Stimulated activated naive CD4-positive, alpha-beta T cell treated with Interleukin-2 at 50 U/mL for 16 hours (primary cell): ENCODE measurements at places on chromosomes 3 and 15.
A peak's percentile ranks its signal among the peaks of the same experiment; 100 is the strongest.

GRCh38 chr15:78616506-78616905, 4.3 kb downstream of the CHRNA3 start:
- no peak for DNase-seq

DNA sequence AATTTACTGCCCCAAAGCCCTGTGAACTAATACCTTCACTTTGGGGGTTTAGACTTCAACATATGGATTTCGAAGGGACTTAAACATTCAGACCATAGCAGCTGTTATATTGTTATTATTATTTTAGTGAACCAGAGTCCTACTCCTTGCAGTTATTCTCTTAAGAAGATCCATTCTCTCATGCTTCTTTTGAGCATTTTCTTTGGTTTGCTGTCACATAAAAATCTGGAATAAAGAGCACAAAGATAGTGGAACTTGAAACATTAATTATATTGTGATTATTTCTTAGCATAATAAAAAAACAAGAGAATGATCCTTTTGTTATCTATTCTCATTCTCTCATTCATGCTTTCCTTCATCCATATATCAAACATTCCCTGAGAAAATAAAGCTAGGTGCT, 166.4 kb upstream of the GBE1 start:
- no peak for DNase-seq

DNA sequence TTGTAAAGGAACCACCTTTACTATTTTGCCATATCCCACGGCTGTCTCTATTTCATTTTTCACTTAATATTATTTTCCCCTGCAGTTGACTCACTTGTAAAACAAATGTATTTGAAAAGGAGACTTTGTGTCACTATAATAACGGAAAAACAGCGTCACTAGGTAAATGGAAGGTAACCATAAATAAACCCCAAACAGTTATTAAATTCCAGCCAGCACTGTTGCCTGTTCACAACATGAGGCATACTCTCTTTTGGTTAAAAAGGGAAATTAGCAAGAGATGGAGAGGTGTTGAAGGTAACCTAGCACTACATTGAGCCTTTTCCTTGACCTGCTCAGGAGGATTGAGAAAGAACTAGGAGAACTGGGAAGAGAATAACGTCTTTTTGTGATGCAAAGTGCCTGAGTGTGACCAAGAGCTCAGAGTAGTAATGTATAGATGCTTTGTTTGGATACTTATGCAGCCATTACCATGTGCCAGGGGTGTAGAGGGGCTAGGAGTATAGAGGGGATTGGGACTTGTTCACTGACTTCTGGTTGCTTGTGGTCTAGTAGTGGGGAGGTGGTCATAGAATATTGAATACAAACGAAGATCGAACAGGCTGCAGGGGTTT, 19.6 kb downstream of the FLNB start:
- DNase-seq = no peak

- DNase-seq = no peak
These were observed 1.7 kb downstream of the HOMER2 start for GRCh38 chr15:82950746-82951370.

DNA sequence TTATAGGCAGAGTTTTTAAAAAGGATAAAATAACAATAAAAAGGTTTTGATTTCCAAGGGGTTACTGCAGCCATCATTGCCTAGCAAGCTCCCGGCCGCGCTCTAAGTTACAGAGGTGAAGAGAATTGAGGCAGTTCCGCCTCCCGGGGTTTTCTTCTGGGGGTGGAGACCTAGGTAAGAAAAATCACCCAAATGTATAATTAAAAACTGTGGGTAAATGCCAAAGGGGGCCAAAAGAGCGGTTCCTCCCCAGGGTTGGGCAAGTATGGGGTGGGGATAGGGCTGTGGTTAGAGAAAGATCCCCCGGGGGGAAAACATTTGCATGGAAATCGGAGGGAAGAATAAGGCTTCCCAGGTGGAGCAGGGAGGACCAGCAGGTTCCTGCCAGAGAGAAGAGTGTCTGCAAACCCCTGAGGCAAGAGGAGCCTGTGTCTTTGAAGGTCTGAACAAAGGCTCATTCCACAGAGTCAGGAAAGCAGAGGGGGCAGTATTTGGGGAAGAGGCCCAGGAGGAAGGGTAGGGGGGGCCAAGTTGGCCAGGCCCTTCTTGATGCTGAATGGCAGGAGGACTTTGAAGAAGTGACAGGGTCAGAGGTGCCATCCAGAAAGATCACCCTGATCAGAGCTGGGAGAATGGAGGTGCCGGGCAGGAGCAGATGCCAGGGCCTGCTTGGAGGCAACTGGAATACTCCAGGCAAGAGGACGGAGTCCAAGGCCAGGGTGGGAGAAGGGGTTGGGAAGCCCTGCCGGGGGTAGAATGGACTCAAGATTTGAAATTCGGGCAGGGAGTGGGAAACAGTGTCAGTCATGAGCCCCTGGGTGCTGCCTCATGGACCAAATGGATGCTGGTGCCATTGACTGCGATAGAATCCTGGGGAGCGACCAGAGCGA, 152.9 kb upstream of the RGMA start:
- no peak for DNase-seq

- no peak for DNase-seq
These were observed 48.1 kb downstream of the IQSEC1 start for GRCh38 chr3:13025090-13025489.

- DNase-seq = peak; percentile 24
These were observed 76.9 kb downstream of the RHCG start for GRCh38 chr15:89419370-89419984.

DNA sequence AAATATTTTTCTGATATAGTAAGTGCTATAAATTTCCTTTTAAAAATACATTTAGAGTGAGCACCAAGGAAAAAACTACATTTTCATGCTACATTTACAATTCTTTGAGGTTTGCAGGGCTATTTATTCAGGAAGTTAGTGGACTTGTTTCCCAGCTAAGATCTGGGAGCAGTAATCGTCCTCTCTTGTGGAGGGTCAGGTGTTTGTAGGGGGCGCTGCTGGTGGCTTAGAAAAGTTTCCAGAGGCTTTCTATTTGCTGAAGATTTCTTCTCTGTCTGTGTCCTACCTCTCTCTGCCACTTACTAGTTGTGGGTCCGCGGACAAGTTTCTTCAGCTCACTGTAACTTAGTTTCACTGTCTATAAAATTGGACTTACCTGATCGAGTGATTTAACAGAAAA, 163.9 kb downstream of the PEX5L start:
- no peak for DNase-seq

GRCh38 chr3:102905811-102906210, 471.0 kb downstream of the ZPLD1 start:
- no peak for DNase-seq

- DNase-seq = no peak
These were observed 609.2 kb upstream of the ZNF385D start for GRCh38 chr3:22360164-22360563.

GRCh38 chr3:167811031-167811430, 75.5 kb downstream of the SERPINI1 start:
- no peak for DNase-seq

DNA sequence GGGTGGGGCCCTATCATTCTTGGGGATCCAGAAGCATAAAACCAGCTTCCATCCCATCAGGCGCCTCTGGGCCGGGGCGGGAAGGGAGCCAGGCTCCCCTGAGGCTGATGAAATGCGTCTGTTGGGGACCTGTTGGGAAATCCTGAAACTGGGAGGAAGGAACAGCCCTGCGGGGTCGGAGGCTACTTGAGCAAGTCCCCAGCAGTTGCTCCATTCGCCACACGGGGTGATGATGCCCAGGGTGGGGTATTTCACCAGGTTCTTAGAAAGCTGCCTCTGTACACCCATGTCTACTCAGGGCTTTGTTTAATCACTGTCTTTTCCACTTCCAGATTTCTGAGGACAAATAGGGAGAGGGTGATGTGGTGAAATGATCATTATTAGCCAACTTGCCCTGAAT, 25.4 kb upstream of the TSEN2 start:
- DNase-seq = no peak

DNA sequence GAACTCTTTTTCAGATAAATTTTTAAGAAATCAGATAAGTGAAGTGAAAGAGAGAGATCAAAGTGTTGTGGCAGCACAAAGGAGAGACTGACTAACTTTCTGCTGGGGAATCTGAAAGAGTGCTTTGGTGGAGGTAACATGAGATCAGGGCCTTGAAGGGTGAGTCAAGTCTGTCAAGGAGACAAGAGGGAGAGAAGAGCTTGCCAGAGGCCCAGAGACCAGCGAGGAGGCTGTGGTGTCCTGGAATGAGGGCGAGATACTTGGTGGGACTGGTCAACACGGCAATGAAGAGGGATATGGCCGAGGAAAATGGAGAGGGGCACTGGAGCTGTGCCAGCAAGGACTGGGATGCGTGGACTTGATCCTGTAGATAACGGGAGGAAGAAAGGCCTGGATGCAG, 4.6 kb downstream of the TADA3 start:
- DNase-seq = no peak

DNA sequence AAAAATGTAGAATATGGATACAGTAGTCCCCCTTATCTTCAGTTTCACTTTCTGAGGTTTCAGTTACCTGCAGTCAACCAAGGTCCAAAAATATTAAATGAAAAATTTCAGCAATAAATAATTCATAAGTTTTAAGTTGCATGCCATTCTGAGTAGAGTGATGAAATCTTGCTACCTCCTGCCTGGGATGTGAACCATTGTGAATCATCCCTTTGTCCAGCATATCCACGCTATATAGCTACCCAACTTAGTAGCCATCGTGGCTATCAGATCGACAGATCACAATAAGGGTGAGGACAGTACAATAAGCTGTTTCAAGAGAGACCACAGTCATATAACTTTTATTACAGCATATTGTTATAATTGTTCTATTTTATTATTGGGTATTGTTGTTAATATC, 1.2 kb upstream of the LARS2 start:
- no peak for DNase-seq

DNA sequence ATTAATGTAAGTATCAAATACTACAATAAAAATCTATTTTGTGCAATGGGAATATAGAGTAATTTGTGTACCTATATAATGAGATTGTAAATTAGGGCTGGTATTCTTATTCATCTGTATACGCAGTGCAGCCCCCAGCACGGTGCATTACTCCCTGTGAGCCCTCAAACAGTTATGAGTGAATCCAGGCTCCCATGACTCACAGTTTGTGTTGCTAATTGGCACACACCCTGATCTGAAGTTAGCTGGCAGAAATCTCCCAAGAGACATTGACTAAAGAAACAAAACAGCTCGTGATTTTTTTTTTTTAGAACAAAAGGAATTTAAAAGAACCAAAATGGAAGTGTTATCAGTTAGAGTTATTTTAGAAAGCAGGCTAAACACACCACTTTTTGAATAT, 15.7 kb downstream of the GK5 start:
- no peak for DNase-seq

GRCh38 chr3:69659180-69659910, 79.9 kb upstream of the MITF start:
- DNase-seq = no peak

DNA sequence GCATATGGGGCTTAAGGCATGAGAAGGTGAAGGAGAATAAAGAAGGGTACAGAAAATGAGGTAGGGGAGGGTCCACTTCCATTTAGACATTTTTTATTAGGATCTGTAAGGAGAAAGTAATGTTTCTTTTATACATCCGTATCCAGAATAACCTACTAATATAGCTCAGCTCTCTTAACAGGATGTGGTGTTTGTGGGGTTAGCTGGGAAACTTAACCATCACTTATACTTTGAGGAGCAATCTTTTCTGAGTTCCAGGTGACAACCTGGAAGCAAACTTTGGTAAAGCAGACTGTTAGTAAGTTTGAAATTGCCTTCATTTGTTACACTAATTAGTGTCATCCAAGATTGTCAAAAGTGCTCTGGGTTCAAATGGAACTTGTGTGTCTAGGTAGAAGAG, 36.6 kb downstream of the BUB1B start:
- no peak for DNase-seq

DNA sequence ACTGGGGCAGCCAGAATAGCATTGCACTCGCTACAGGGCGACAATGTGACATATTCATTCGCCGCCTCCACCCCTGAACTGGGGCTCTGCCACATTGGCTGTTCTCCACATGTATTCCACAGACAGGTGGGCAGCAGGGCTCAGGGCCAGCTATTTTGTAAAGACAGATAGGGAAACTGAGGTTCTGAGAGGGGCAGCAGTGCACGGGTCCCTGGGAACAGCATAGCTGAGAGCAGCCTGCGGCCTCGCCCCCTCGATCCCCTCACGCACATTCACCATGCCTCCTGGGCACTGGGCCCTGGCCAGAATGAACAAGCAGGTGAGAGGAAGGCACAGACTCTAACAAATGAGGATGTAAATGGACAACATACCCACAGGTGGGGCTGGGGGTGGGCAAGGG, 75.0 kb upstream of the SPATA12 start:
- DNase-seq = no peak

GRCh38 chr3:14913071-14913925, 34.1 kb upstream of the NR2C2 start:
- no peak for DNase-seq

DNA sequence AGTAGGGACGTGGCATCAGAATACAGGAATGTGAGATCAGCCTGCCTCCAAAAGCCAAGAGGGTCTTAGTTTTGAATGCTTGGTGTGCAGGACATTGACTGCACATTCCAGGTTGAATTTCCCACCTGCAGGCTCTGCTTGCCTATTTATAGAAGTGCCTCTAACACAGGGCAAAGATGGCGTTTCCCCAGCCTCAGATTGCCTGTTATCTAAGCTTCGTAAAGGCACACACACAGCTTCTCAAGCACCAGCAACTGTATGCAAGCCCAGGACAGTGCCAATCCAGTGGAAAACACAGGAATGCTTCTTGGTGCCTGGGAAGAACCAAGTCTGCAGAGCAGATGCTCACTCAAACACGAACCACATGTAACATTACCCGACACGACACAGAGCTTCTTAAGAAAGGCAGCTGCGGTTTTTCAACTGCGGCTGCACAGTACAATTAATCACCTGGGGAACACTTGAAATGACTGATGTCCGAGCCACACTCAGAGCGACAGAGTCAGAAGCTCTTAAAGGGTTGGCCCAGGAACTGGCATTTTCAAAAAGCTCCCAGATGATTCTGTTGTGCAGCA, 90.0 kb upstream of the ANKRD34C start:
- no peak for DNase-seq
